CD4-positive, alpha-beta memory T cell (primary cell): ENCODE measurements at places on chromosomes 13 and 19. TPM values are rescaled to one million over a fixed set of nuclear protein-coding genes. Genes with fewer than 3 reads are reported as not detected.

- H3K36me3 ChIP-seq = no peaks in the 10 kb centered on the region
- H3K4me3 ChIP-seq = no peak overlapping the region
- H3K27ac ChIP-seq = no peak overlapping the region
- DNase-seq = no peak
- no peaks in the 10 kb centered on the region for H3K4me1 ChIP-seq
These were observed 8.6 kb downstream of the KDM4B start for GRCh38 chr19:4977299-4978174.

GRCh38 chr13:46963904-46964303 is 67.1 kb upstream of the HTR2A start:
- H3K4me3 ChIP-seq = no peak overlapping the region
- no peaks in the 10 kb centered on the region for H3K4me1 ChIP-seq
- DNase-seq = no peak
- H3K27ac ChIP-seq = no peak overlapping the region

- no peak for DNase-seq
- H3K27me3 ChIP-seq = no peaks in the 10 kb centered on the region
- peaks cover 9% of the 10 kb centered on the region for H3K4me1 ChIP-seq
These were observed 60.4 kb downstream of the ADGRE1 start for GRCh38 chr19:6947745-6948144.

GRCh38 chr13:76795701-76796695 is 90.2 kb downstream of the KCTD12 start:
- H3K36me3 ChIP-seq = no peaks in the 10 kb centered on the region
- no peaks in the 10 kb centered on the region for H3K4me1 ChIP-seq
- no peaks in the 10 kb centered on the region for H3K27me3 ChIP-seq
- no peak for DNase-seq

- DNase-seq = no peak
- no peak overlapping the region for H3K27ac ChIP-seq
- H3K27me3 ChIP-seq = no peaks in the 10 kb centered on the region
- peaks cover 6% of the 10 kb centered on the region for H3K4me1 ChIP-seq
- peaks cover 16% of the 10 kb centered on the region for H3K36me3 ChIP-seq
These were observed 7.3 kb downstream of the PARP4 start for GRCh38 chr13:24505256-24505655.

DNA sequence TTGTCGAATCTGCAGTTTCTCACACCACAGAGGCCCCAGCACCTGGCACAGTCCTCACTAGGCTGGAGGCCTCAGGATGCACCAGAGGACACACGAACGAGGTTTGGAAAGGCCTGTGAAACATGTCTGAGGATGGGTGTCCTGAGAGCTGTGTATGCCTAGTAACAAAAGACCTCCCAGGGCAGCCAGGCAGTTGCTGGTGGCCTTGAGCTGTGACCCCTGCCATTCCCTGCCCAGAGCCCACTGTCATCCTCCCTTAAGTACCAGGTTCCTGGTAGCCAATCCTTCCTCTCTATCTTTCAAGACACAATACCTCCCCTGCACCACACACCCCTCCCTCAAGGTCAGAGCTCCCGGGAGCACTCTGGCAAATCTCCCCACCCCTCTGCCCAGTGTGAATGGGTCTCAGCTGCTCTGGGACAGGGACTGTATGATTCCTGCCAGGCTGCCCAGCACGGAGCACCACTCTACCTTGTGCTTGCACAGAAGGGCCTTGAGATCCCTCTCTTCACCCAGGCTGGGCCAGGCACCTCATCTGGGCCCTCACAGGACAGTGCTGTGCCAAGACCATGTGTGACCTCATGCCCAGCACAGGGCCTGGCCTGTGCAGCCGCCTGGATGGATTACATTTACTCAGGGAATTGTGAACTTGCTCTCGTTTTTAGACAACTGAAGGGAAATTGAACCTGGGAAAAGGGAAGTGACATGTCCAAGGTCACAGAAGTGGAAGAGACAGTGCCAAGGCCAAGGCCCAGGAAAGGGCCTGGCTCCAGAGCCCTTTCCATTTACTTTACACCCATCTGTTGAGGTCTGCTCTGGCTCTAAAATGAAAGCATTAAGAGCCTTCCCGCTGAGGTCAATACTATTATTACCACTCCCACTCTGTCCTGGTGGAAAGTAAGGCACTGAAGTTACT is 2.2 kb downstream of the ZNF787 start:
- peak overlapping the region; percentile 79 for H3K27ac ChIP-seq
- no peak overlapping the region for H3K4me3 ChIP-seq
- H3K36me3 ChIP-seq = no peaks in the 10 kb centered on the region
- H3K4me1 ChIP-seq = peaks cover 19% of the 10 kb centered on the region
- no peak for DNase-seq
- H3K27me3 ChIP-seq = no peaks in the 10 kb centered on the region

GPR4 gene
- total RNA-seq = not detected

CDX2 gene
- total RNA-seq = not detected

ZNF14 gene
- total RNA-seq = 31.2 TPM

SULT2B1 gene
- total RNA-seq = not detected

CLEC17A gene
- not detected for total RNA-seq
